ENCODE measurements at places on chromosomes 5 and 9.
A peak's percentile ranks its signal among the peaks of the same experiment; 100 is the strongest.

DNA sequence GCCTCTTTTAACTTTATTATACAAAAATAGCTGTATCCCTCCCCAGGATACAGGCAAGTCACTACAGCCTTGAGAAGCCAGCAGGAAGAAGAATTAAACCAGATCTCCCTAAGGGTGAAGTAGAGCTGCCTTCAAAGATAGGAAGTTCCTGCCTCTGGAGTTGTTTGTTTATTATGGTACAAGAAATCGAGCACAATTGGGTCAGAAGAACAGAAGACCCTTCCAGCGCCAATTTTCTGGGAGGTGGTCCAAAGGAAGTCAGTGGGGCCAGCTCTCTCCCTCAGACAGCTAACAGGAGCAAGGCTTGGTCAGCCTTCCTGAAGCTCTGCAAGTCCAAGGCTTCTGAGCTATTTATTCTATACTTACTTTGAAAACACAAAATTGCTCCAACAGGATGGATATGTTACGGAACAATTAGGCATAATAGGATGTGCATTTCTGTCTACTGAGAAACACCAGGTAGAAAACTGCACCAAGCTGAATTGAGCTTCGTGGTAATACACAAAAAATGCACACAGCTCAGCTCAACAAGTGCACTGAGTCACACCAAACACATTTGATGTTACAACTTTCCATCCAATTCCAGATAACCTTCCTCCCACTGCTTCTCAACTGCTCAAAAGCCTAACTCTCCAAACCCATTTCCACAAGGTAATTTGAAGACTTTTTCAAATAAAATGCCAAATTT lies 16.0 kb downstream of the SERINC5 start:
- no peak for DNase-seq

- peak; percentile 8 for DNase-seq
Measured at GRCh38 chr5:127028822-127029457, 1.4 kb downstream of the MARCHF3 start.

- no peak for DNase-seq
Measured at GRCh38 chr9:135169709-135170226, 82.3 kb downstream of the OLFM1 start.

DNA sequence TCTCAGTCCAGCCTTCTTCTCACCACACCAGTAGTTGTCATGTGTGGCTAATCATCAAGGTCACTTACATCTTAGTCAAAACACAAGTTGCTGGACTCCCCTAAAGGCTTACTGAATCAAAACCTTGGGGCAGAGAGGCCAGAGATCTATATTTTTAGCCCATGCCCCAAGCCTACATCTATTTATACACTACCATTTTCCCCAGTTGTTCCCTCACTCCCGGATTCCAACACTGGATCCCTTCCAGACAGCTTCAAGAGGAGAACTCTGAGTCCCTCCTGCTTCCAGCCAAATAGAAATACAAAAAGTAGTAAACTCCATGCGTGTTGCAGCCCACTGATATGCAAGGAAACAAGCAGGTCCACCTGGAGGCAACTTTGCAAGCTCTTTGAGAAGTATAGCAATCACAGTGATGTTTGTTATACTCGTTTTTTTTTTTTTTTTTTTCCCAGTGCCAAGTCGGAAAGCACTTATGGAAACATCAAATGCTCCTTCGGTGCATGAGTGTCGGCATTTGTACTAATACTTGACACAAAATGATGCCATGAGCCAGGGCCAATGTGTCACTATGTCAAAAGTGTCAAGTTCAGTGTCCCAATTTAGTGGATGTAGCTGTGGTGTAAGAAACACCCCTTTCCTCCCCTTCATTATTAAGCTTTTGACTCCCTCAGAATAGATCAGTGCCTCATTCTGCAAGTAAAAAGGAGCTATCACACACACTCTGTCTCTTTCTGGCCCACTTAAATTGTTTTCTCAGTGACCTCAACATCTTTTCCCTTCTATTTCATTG lies 594.2 kb upstream of the SGCD start:
- no peak for DNase-seq

GRCh38 chr5:84382363-84383295 lies 2.1 kb downstream of the EDIL3 start:
- DNase-seq = no peak

DNA sequence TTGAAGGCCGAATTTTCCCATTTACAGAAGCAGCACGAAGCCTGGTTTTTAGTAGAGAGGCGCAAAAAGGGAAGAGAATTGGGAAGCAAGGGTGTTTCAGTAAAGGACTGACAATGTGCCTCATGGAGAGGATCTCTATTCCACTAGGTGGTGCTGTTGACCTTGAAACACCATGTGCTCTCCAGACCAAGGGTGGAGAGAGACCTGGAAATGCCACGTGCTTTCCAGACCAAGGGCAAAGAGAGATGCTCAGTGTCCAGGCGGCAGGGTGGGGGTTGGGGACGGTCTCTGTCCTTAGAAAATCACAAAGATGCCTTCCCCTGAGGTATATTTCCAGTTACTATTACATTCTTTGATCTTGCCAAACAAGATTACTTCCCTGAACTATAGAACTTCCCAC lies 425.3 kb downstream of the CSNK1G3 start:
- DNase-seq = peak; percentile 3

DNA sequence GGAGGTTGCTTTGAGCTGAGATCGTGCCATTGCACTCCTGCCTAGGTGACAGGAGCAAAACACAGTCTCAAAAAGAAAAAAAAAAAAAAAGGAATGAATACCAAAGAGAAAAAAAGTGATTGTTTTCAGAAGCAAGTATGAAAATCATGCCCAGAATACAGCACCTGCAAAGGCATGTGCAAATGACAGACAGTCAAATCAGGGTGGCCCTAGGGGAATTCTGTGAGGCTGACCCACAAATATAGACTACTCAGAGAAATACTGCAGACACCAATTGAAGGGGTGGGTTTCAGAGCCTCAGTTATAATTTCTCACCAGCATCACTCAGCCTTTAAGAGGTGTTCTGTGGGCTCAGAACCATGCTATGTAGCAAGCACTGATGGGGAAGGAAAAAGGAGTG lies 28.6 kb downstream of the DCAF12 start:
- DNase-seq = no peak

DNA sequence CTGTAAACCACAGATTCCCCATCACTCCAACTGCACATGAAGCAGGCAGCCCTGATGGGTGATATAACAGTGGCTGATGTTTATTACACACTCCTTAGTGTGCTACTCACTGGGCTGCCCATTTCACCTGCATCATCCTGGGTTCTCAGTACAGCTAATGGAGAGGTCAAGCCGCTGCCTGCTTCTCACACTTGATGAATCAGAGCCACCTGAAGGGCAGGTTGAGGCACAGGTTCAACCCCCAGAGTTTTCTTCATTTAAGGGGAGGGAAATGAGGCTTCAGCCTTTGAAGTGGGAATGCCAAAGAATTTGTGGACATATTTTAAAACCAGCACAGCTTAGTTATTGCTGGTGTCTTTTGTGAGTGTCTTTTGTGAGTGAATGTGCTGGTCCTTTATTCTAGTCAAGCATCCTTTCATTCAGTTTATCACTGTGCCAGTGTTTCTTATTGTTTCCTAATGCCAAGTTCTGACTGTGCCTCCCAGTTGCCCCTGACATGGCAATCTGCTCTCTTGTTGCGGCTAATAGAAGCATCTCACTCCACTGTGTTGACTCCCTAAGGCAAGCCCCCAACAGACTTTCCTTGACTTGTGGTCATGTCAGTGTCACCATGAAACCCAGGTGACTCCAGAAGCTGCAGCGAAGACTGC lies 109.2 kb downstream of the FBXL7 start:
- no peak for DNase-seq

DNA sequence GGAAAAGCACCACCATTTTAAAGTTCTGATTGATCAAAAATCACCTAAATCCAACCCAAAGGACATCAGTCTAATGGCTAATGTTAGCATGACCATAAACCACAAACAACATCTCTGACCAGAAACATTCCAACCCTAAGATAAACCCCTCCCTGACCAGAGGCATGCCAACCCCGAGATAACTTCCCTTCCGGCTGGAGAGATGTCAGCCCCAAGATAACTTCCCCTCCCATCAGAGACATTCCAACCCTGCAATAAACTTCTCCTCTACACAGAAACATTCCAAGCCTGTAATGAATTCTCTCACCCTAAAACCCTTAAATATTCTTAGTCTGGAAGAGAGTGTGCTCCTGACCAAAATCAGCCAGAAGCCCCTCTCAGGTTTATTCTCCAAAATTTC lies 364.3 kb downstream of the KCNN2 start:
- no peak for DNase-seq

GRCh38 chr5:27083449-27084415 lies 45.3 kb upstream of the CDH9 start:
- no peak for DNase-seq

DNA sequence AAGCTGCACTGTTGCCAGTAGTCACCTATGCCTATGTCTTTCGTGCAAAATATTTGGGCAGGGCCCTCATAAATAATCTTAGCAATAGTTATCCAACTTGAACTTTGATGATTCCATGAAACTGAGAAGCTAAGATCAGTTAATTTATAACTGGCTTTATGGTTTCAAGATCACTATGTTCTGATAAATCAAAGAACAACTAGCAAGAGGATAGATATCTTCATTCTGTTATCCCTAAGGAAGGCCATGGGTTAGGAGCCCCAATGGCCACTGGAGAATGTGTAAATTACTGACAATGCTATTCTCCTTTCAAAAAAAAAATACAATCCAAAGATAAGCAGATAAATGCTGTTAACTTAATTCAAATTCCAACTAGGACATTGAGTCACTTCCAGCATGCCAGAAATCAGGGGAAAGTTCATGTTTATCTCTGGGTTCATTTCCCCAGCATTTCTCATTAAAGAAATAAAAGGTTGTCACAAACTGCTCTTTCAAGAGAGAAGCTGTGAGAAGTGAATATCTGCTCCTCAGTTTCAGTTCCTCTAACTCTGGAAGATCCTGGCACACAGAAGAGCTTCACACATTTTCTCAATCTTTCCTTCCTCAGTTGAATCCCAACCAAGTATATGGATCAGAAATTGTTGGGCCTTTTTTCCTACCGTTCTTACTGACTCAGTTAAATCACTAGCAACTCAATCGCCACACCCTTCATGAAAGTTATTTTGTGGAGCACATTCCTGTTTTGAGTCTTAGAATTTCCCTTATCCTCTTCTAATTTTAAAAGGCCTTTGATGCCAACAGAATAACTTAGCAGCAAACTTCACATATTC lies 59.6 kb upstream of the SLC1A1 start:
- DNase-seq = no peak

DNA sequence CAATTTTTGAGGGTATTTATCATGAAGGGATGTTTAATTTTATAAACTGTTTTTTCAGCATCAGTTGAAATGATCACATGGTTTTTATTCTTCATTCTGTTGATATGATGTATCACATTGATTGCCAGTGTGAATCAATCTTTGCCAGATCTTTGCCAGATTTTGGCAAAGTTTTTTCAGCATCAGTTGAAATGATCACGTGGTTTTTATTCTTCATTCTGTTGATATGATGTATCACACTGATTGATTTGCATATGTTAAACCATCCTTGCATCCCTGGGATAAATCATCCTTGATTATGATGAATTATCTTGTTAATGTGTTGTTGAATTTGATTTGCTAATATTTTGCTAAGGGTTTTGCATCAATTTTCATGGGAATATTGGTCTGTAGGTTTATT lies 140.9 kb upstream of the TAS2R1 start:
- no peak for DNase-seq

GRCh38 chr5:5323551-5323950 lies 98.9 kb upstream of the ICE1 start:
- DNase-seq = no peak

DNA sequence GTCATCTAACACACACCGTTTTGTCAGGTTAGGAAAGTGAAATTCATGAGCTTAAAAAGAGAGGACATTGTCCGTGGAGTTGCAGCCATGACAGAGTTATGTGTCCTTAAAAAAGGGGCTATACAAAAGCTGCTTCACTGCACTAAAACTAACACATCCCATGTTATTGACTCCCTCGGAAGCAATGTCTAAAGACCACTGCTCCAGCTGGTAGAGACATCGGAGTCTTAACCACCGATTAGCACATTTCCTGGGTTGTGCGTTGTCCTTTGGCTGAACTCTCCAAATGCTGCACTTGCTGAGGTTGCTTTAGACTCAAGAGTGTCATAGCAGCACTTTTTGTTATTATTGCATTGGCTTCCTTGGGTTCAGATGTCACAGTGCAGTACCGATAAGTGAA lies 128.3 kb upstream of the C9orf72 start:
- DNase-seq = no peak

- DNase-seq = no peak
Measured at GRCh38 chr5:149543361-149544027, 7.7 kb downstream of the CSNK1A1 start.

- DNase-seq = no peak
Measured at GRCh38 chr5:167969998-167970397, 321.4 kb upstream of the WWC1 start.

- DNase-seq = peak; percentile 4
Measured at GRCh38 chr5:9339206-9339818, 206.6 kb downstream of the SEMA5A start.

- DNase-seq = no peak
Measured at GRCh38 chr9:95197692-95198271, 119.7 kb downstream of the FANCC start.

- no peak for DNase-seq
Measured at GRCh38 chr5:136207631-136208030, 14.7 kb upstream of the SMIM32 start.

DNA sequence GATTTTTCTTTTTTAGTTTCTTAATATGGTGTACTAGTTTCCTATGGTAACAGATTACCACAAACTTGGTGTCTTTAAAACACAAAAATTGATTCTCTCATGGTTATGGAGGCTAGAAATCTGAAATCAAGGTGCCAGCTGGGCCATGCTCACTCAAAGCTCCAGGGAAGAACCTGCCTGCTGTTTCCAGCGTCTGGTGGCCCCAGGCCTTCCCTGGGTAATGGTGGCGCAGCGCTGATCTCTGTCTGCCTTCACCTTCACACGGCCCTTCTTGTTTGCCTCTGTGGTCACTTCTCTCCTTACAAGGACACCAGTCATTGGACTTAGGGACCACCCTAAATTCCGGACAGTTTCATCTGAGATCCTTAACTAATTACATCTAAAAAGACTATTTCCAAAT lies 70.5 kb upstream of the GFPT2 start:
- DNase-seq = no peak

DNA sequence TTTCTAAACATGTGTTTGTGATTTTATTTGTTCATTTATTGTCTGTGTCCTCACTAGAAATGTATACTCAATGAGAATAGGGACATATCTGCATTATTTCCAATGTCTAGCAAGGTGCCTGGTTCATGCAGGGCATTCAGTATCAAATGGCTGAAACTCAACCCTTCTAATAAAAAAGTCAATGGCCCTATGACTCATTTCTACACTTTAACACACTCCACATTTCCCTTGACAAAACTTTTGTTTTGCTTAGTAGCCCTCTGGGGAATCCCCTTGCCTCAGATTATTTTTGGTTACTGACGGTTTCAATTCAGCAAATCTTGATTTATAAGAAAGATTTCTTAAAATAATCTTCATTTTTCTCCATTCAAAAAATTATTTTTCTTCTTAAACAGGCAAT lies 206.0 kb upstream of the DMRTA1 start:
- DNase-seq = no peak

- DNase-seq = no peak
Measured at GRCh38 chr9:129702589-129703520, 37.4 kb downstream of the PRRX2 start.

DNA sequence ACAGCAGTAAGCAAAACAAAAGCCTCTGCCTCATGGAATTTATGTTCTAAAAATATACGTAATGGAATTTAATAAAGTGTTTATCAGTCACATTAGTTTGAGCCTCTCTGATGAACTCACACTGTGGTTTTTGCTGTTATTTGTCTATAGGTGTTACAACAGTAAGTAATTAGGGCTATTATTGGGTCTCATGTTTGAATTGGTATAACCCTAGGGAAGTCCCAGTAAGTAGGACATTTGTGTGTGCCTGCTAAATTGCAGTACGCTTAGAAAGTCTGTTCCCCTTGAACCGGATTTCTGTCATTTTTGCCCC lies 197.6 kb downstream of the NR3C1 start:
- no peak for DNase-seq
